ENCODE measurements at places on chromosomes 2 and 18.

DNA sequence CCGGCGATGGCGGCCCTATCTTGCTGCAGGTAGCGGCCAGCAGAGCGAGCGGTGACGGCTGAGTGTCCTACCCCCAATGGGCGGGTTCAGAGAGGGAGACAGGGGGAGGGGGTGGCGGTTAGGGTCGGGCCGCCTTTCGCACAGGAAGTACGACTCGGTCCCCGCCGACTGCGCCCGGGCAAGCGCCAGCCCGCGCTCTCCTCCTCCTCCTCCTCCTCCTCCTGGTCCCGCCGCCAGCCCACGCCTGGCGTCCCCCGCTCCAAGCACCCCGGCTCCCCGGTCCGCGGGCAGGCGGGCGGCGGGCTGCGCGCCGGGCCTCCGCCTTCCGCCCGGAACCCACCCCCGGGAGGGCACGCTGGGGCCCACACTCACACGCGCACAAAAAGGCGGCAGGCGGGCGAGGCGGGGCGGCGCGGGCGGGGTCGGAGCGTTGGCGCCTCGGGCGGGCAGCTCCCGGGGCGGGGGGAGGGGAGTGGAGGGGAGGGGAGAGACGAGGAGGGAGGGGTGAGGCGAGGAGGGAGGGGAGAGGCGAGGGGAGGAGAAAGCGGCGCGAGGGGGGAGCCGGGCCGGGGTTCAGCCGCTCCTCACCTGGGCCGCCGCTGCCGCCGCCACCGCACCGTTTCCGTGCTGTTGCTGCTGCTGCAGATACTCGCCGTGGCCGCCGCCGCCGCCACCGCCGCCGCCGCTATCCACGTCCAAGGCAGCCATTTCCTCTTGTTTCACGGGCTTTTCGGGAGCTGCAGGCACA, 1.2 kb downstream of the SP3 start:
- peak; percentile 80 for DNase-seq

DNA sequence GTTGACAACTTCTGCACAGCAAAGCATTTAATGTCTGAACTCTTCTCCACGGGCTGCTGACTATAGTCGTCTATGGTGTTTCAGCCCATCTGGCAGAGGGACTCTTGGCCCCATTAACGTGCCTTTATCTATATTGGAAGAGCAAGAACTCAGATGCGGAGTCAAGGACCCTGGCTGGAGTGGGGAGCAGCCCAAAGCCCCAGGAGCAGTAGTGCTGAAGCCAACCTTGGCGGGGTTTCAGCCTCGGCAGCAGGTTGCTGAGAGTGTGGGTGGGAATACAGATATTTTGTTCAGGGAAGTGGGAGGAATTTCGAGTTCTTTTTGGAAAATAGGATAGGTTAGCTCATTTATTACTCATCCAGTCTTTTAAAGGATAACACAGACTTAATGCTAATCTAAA, 34.2 kb downstream of the TMEM17 start:
- no peak for DNase-seq

- DNase-seq = no peak
Measured at GRCh38 chr2:215403441-215404347, 32.2 kb downstream of the FN1 start.

DNA sequence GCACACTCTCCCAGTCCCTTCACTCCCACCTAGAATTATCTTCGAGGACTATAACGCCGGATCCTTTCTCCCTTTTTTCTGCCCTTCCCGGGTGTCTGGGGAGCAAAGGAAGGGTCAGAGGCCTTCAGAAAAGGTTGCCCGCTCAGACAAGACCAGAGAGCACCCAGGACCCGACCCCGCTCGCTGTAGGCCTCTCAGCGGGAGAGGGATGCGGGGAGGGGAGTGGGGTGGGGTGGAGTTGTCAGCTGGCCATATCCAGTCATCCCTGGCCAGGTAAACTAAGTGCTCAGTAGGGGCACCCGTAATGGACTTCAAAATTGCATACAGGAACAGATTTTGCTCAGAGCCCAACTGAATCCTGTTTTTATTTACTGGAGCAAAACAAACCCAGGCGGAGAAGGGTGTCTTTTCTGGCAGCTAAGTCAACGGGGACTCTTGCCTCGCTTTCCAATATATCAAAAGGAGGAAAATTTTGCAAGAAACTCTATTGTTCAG, 65.0 kb downstream of the NOL4 start:
- no peak for DNase-seq

- no peak for DNase-seq
Measured at GRCh38 chr18:13461936-13462335, 243.4 kb downstream of the LDLRAD4 start.

GRCh38 chr2:65227020-65227455, 593 bp upstream of the ACTR2 start:
- DNase-seq = no peak

DNA sequence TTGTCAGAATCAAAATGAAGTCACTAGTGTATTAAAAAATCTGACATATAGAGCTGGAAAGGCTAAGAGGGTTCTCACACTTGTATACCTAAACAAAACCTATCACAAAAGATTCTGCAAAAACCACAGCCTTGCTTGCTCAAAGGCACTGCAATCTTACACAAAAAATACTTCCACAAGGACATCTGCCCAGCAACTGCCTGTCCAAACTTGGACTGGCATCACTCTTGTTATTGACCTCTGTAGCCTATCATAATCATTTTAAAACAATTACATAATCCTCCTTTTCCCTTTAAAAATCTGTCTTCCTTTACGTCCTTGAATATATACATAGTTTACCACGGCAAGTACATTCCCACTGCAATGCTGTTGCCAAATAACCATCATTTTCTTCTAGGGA, 19.9 kb downstream of the CHMP3 start:
- no peak for DNase-seq

DNA sequence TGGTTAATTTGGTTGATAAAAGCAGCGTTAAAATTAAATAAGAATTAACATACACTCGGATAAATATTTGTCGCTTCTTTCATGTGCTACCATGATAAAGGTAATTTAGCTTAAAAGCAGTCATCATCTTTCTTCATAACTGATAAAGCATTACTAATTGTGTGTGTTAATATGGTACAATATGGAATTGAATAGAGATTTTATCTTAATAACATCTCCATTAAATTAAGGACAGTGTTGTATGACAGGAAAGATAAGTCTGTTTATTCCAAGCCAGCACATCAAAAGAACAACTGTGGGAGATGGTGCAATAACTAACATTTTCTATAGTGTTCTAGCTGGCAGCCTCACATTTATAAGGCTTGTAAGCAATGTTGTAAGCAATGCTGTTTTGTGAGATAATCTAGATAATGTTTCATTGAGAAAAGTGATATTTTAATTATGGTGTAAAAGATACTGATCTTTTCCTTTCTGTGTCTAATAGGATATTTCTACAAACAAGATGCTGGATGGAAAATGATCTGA, 64.4 kb upstream of the AFF3 start:
- no peak for DNase-seq

DNA sequence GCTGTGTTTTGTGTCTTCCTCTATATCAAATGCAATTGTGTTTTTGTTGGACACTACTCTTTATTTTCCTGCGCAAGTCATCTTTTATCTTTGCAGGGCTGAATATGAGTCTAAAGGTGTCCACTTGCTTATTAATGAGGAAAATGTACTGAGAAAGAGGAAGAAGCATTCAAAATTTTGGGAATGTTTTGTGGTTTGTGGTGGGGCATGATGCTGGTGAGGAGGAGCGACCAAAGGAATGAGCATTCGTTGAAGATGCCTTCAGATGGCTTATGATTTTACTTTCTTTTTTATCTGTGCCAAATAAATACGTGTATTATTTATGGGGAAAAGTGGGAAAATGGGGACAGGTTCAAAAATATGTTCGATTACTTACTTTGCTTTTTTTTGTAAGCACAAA, 63.9 kb upstream of the SMIM21 start:
- no peak for DNase-seq

- DNase-seq = no peak
Measured at GRCh38 chr2:16278421-16279200, 338.3 kb downstream of the MYCN start.

DNA sequence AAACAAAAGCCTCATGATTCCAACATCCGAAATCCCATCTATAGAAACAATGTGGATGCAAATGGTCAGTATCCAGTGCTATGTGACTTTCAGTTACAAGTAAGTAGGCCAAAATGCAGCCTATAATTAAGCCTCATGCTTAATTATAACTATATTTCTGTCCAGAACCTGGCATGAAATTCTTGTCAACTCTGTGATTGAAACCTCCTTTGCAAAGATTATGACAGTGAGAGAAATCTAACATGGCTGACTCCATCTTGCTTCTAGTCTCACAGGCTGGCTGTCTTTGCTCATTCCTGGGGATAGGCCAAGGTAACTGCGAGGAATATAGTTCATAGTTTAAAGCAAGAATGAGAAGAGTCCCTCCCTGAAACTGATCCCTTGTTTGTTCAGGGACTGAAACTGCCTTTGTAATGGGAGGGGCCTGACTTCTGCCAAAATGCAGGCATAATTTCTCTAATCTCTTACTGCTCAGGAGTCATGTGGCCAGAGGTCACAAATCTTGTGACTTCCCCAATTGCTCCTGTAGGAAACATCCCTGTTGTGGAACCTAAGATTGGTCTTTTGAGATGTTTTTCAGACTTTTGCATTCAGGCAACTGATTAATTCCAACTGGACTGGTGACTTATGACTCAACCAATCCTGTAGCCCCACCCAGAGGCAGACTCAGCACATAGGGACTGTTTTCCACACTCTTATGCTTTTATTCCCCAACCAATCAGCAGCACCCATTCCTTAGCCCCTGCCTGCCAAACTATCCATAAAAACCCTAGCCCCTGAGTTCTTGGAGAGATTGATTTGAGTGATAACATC, 84.5 kb upstream of the TLK1 start:
- DNase-seq = no peak

- no peak for DNase-seq
Measured at GRCh38 chr18:22230471-22230945, 61.1 kb downstream of the GATA6 start.

DNA sequence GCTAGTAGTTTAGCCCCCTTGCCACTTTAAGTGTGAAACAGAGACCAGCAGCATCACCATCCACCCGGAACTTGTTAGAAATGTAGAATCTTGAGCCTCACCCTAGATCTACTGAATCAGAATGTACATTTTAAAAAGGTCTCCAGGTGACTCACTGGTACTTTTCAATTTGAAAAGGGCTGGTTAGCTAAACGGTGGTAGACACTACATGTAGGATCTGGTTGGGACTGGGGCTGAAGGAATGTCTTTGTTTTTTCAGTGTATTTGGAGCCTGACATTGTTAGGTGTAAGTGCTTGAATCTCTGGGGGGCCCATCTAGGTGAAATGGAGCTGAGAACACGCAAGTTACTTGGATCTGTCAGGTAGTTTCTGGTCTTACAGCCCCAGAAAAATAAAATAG, 44.0 kb upstream of the XPO1 start:
- no peak for DNase-seq

- DNase-seq = no peak
Measured at GRCh38 chr2:169069833-169070232, 470 bp downstream of the DHRS9 start.

- no peak for DNase-seq
Measured at GRCh38 chr2:21131861-21132260, 8.1 kb downstream of the TDRD15 start.

GRCh38 chr2:221758076-221758475, 186.0 kb upstream of the EPHA4 start:
- no peak for DNase-seq

DNA sequence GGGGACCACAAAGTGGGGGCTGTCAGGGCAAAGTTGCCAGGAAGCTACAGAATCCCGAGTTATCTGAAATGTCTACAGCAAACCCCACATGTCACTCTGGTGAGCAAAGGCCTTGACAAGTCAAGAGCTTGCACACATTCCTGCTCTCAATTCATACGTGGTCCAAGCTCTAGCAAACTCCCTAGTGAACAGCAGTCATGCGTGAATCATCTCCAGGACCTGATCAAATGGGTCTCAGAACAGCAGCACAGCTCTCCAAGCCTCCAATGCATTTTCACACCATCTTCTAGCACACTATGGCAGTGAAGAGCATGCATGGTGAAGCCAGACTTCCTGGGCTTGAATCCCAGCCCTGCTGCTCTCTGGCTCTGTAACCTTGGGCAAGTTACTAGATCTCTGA, 68.5 kb downstream of the MYO5B start:
- no peak for DNase-seq

DNA sequence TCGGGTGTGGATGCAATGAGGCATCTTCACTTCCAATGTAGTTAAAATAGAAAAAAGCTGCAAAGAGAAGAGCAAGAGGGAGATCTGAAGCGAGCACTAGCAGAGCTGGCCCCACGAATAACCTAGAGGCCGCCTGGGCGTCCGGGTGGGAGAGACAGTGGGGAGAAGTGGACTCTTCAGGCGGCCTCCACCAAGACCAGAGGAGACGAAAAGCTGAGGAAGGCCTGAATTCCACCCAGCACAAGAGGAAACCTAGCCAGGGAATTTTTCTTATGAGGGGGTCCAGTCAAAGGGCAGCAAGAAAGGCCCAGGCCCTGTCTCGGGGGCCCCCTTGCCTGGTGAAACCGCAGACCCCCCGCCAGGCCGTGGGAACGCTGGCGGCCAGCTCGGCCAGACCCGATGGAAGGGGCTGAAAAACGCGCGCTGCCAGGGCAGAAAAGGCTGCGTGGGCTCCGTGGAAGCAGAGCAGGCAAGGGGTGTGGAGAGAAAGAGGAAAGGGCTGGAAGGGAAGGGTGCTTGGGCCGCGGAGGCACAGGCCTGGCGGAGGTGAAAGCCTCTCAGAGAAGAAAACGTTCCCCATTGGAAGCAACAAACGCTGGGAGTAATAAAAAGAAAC, 69.2 kb downstream of the KCTD1 start:
- no peak for DNase-seq

All from GM12864 (cell line).